Islet precursor cell (in vitro differentiated cells): ENCODE measurements at places on chromosomes 2 and 18.

GRCh38 chr2:217996361-217996760 lies 6.4 kb downstream of the TNS1 start:
- DNase-seq, result peak; percentile 72

DNA sequence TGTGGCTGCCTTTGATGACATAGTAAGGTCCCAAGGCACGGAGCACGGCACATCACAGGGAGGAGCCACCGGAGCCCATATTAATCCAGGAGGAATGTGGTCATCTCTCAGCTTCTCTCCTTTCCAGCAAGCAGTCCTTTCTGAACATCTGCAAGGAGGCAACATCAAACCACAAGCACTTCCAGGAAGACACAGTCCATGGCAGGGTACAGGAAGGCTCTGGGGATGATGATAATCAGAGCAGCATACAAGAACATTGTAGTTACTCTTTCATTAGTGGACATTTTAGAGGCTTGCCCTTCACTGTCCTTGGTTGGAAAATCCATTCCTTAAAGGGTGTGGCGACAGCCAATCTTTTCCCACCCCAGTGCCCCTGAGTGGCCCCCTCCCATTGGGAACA lies 31.1 kb downstream of the YPEL5 start:
- DNase-seq, result peak; percentile 27

DNA sequence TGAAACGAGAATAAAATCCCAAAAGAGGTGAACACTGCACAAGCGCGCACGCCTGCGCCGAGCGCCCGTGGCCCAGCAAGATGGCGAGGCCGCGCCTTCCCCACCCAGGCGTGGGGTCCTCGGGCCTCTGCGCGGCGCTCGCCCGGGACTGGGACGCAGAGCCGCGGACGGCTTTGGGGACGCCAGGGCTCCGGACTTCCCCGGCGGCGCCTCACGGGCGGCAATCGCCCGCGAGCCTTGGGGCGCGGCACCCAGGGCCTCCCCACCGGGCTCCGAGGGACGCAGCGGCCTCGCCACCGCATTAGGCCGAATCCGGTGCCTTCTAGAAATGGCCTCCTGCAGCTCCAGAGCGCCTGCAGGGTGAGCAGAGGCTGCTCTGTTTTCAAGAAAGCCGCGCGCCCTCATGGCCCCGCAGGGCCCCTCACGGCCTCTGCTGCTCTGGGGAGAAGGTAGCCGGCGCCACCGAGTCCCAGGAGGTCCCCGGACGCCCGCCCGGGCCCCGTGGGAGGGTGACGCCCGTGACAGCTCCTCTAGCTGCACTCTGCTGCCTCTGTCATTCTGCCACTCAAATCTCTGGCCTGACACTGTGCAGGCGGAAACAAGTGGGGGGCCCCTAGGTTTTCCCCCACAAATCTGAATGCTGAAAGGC lies 35.9 kb upstream of the POMC start:
- DNase-seq, result peak; percentile 65

DNA sequence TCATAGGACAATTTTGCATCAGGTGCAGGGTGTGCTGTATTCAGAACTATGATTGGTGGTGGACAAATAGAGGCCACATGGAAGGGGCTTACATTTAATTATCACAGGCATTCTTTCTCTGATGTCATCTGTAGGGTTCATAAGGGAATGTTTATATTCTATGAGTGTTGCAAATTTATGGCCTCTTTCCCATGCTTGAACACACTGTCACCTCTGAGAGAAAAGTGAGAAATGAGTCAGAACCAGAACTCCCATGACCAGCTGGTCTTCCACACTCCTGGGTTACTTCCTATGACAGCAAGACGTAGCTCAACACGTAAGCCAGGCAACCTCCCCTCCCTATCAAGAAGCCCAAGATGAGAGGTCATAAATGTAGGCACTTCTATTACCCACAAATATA lies 310.8 kb downstream of the PIEZO2 start:
- DNase-seq, result no peak

GRCh38 chr2:74417197-74417596 lies 4.2 kb downstream of the C2orf81 start:
- DNase-seq, result no peak

DNA sequence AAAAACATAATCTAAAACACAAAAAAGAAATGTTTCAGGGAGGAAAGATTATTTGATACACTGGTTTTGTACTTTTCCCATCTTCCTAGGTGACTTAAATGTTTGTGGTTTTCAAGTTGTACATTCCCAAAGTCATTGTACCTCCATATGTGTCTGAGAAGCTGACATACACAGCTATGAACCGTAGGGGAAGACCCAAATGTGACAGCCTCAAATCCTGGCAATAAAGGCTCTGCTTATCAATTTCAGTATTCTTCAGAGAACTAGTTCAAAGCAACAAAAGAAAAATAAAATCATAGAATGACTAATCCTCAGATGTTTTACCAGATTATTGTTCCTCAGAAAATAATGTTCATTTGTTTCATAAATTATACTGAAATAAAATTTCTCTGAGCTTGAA lies 2.5 kb downstream of the DYNC2LI1 start:
- DNase-seq, result no peak

GRCh38 chr2:161315380-161315779 lies 7.2 kb downstream of the PSMD14 start:
- no peak for DNase-seq

DNA sequence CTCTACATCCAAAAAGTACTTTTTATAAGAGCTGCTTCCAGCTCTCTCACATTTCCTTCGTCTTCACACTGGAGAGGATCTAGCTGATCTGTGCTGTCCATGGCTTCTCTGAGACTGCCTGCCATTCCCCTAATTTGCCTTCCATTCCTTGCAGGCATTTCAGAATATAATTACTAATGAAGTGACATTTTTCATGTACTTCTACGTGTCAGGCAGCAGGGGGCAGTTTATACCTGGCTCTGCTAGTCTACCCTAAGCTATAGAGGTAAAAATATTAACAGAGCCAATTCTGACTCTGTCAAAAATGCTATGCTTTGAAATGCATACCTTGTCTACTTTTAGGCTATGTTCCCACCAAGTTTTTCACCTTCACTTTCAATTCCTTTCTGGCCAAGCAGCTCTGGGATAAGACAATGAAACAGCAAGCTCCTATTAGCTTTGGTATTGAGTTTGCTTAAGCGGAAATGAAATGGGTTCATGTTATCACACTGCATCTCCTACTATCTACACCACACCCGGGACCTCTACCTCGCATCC lies 81.9 kb downstream of the MEP1B start:
- DNase-seq, result no peak

DNA sequence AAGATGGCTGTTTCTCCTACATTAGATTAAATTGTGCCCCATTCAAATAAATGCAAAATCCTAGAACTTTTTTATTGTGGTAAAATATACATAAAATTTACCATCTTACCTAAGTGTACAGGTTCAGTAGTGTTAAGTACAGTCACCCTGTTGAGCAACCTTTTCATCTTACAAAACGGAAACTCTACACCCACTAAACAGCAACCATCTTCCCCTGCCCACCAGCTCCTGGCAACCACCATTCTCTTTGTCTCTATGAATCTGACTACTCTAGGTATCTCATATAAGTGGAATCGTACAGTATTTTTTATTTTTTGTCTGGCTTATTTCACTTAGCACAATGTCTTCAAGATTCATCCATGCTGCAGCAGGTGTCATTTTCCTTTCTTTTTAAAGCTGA lies 53.0 kb downstream of the ASXL2 start:
- no peak for DNase-seq

DNA sequence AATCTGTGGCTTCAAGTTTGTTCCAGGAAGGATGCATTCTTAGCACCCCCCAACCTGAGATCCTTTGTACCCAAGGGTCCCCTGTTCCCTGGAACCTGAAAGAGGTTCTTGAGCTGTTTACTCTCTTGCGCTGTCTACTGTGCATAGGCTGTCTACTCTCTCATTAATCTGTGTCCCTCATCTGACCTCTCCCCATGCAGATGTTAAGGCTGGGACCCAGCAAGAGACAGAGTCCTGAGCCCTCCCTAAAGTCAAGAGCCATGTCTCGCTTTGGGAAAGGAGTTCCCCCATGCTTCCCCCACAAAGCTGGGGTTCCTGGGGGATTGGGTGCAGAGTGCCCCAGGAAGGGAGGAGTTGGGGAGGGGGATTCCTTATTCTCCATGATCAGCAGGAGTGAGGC lies 312.9 kb downstream of the CYP26B1 start:
- DNase-seq, result no peak

DNA sequence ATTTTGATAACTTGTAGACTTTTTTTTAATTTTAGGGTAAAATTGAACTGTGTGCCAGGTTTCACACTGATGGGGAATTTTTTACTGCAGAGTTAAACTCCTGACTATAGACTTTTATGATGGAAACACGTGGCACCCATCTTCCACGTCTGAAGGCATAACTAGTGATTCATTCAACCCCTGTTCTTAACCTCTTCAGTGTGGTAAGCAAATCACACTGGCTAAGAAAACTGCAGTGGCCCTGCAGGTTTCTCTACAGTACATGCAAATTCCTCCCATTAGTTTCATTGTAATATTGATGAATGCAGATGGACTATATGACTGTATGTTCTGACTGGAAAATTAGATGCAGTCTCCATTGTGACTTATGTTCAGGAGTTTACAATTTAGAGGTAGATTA lies 47.2 kb downstream of the SMAD4 start:
- no peak for DNase-seq

- no peak for DNase-seq
Measured at GRCh38 chr2:217058791-217059755, 199.2 kb upstream of the TNP1 start.

GRCh38 chr2:206701952-206702605 lies 16.1 kb downstream of the DYTN start:
- DNase-seq, result no peak

- no peak for DNase-seq
Measured at GRCh38 chr18:54359233-54359632, 1.5 kb downstream of the C18orf54 start.

DNA sequence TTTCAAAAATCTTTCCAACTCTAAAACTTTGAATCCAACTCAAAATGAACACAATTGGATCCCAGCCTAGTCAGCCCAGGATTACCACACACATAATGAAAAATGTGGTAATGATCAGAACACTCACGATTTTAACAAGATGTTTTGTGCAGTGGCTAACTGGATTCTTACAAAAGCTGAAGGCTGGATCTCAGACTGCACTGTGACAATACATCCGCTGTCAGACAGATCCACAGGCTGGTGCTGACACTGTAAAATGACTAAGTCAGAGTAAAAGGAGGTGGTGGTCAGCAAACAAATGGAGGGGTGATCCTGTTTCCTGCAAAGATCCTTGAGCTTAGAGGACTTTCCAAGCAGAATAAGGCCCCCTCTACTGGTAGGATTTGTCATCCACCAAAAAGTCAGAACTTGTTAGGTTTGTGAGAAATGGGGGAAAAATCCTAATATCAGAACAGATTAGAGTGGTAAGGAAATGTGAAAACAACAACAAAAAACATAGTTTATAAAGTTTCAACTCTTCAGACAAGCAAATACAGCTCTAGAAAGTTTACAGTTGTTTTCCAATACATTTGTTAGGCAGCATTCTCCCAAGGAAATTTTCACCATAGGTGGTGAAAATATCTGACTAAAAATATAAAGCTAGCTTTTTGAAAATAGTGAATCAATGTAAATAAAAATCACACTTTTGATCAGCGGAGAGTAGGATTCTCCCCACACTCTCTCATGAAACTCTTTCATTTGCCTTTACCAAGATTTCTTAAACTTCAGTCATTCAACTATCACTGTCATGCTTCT lies 211.9 kb downstream of the AGPS start:
- peak; percentile 77 for DNase-seq

DNA sequence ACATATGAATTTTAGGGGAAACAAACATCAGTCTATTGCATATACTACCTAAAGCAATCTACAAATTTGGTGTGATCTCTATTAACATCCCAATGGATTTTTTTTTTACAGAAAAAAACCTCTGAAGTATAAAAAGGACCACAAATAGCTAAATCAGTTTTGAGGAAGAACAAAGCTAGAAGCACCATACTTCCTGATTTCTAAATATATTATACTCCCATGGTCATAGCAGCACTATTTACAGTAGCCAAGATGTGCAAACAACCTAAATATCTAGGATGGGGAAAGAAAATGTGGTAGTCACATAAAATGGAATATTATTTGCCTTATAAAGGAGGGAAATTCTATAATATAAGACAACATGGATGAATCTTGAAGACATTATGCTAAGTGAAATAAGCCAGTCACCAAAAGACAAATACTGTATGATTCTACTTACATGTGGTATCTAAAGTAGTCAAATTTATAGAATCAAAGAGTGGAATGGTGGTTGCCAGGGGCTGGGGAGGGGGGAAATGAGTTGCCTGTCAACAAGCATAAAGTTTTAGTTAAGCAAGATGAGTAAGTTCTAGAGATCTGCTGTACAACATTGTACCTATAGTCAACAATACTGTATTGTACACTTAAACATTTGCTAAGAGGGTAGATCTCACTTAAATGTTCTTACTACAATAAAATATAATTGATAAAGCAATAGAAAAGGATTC lies 17.6 kb upstream of the CASP8 start:
- DNase-seq, result no peak

GRCh38 chr2:119126650-119127049 lies 31.9 kb downstream of the C1QL2 start:
- peak; percentile 89 for DNase-seq
